Activated CD8-positive, alpha-beta T cell treated with anti-CD3 and anti-CD28 coated beads, Interleukin-2, amount 10 ng/mL, durations not matched to agents 7 days and 5 days (primary cell): ENCODE measurements at places on chromosomes 1 and 21. TPM values are rescaled to one million over a fixed set of nuclear protein-coding genes. Genes with fewer than 3 reads are reported as not detected.

GRCh38 chr1:44276901-44277300 lies 63.6 kb downstream of the DMAP1 start:
- H3K4me1 ChIP-seq = peaks cover 4% of the 10 kb centered on the region
- no peaks in the 10 kb centered on the region for H3K36me3 ChIP-seq
- no peaks in the 10 kb centered on the region for H3K27me3 ChIP-seq
- no peak for DNase-seq

DNA sequence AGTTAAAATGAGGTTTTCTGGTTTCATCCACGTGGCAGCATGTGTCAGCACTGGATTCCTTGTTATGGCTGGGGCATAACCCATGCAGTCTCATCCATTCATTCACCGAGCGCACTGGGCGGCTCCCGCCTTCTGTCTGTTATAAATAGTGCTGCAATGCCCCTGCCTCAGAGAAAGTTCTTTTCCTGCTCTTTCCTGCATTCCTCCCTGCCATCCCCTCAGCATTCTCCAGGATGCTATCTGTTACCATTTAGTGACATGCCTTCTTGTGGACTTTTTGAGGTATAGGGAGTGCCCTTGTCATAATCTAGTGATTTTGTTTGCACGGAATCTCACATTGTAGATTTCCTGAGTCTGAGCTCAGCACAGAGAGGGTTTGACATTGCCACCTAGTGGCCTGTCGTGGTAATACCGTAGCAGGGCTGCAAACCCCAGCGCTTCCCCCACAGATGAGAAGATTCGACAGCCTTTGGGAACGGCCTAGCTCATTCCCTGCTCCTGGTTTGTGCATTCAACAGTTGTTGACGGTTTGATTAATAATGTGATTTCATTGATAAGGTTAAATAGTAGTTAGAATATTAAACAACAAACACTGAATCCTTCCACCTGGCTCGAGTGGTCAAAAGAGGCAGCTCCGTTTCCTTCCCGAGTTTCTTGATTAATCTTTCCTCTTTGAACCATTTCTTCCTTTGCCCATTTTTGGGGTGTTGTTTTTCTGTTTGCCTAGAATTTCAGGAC lies 46.3 kb downstream of the UMODL1 start:
- H3K4me1 ChIP-seq = peaks cover 41% of the 10 kb centered on the region
- no peak overlapping the region for H3K27ac ChIP-seq
- DNase-seq = peak; percentile 84
- H3K36me3 ChIP-seq = no peaks in the 10 kb centered on the region
- peak overlapping the region; percentile 38 for H3K4me3 ChIP-seq

GRCh38 chr1:247111700-247112478 lies 7.7 kb upstream of the ZNF669 start:
- H3K4me3 ChIP-seq = no peak overlapping the region
- H3K27ac ChIP-seq = no peak overlapping the region
- DNase-seq = no peak
- peaks cover 7% of the 10 kb centered on the region for H3K36me3 ChIP-seq
- peaks cover 9% of the 10 kb centered on the region for H3K4me1 ChIP-seq
- H3K27me3 ChIP-seq = peaks cover 37% of the 10 kb centered on the region

- no peaks in the 10 kb centered on the region for H3K36me3 ChIP-seq
- no peak overlapping the region for H3K27ac ChIP-seq
- peak; percentile 29 for DNase-seq
Observed at GRCh38 chr1:26409191-26409807, 1.3 kb upstream of the LIN28A start.

DNA sequence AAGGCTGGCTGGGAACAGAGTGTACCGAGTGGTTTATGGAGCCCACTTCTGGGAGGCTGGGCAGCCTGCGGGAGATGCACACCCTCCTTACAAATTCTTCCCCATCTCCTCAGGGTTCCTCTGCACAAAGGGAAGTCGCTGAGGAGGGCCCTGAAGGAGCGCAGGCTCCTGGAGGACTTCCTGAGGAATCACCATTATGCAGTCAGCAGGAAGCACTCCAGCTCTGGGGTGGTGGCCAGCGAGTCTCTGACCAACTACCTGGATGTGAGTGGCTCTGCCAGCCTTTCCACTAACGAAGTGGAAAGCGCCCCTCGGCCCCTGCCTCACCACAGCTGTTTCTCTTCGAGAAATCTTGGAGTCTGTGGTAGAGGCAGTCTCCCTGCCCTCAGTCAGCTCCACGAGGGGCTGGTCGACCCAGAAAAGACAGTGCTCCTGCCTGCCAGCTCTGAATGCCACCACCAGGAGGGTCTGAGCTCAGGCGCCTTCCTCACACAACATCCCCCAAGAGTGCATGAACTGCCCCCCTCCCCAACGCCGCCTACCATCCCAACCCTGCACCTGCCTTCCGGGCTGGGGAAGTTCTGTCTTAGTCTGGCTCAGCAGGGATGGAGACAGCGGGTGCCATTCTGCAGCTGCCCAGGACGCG lies 31.8 kb downstream of the PROK1 start:
- no peaks in the 10 kb centered on the region for H3K4me1 ChIP-seq
- H3K27ac ChIP-seq = no peak overlapping the region
- H3K4me3 ChIP-seq = no peak overlapping the region
- peaks cover 8% of the 10 kb centered on the region for H3K27me3 ChIP-seq
- DNase-seq = no peak

- H3K36me3 ChIP-seq = peaks cover 3% of the 10 kb centered on the region
- peaks cover 9% of the 10 kb centered on the region for H3K4me1 ChIP-seq
- no peak overlapping the region for H3K4me3 ChIP-seq
- H3K27ac ChIP-seq = no peak overlapping the region
- peak; percentile 31 for DNase-seq
Observed at GRCh38 chr1:181485287-181486097, 2.2 kb downstream of the CACNA1E start.

DNA sequence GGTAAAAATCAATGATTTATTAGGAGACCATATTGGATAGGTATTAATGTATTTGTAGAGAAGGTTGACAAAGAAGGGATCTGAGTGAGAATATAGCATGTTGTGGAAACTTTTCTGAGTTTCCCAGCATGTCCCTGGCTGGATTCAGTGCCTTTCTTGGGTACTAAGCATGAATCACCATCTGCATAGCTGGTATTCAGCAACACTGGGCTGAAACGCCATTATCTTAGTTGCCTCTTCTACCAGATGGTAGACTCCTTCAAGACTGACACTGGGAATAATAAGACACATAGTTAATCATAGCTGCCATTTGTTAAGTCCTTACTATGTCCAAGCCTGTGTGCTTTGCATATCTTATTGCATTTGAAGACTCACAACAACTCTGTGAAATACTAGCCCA lies 45.5 kb downstream of the ATP5PF start:
- no peak overlapping the region for H3K4me3 ChIP-seq
- H3K36me3 ChIP-seq = no peaks in the 10 kb centered on the region
- DNase-seq = no peak
- no peaks in the 10 kb centered on the region for H3K4me1 ChIP-seq
- H3K27ac ChIP-seq = no peak overlapping the region

- H3K36me3 ChIP-seq = no peaks in the 10 kb centered on the region
- no peak overlapping the region for H3K4me3 ChIP-seq
- peaks cover 20% of the 10 kb centered on the region for H3K27me3 ChIP-seq
- no peak for DNase-seq
Observed at GRCh38 chr1:117635805-117636204, 30.0 kb downstream of the TENT5C start.

DNA sequence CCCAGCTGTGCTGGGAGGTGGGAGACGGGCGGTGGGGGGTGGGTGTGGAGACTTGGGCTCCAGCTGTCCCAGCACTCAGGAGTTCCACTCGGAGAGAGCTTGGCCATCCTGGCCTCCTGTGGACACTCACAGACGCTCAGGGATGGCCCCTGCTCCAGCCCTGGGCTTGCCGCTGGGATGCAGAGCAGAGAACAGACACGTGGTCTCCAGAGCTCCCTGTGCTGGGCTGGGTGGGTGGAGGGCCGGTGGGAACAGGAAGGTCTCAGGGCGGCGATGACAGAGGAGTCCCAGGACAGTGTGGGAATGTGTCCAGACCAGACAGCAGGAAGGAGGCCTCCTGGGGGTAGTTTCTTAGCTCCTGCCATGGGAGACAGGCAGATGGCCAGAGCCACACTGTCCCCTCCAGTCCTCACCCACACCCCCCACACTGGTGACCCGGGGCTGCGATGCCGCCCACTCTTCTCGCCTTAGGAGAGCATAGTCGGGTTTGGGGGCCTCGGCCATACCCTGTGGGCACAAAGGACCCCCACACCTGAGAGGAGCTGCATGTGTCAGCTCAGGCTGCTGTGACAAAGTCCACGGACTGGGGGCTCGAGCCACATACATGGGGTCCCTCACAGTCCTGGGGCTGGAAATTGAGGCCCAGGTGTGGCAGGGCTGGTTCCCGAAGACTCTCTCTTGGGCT lies 2.0 kb downstream of the KRTAP10-9 start:
- peaks cover 15% of the 10 kb centered on the region for H3K4me1 ChIP-seq
- no peak overlapping the region for H3K4me3 ChIP-seq
- H3K27ac ChIP-seq = no peak overlapping the region
- no peak for DNase-seq

GRCh38 chr1:203346060-203346768 lies 4.7 kb downstream of the FMOD start:
- peaks cover 25% of the 10 kb centered on the region for H3K27me3 ChIP-seq
- DNase-seq = no peak
- peaks cover 4% of the 10 kb centered on the region for H3K4me1 ChIP-seq
- H3K36me3 ChIP-seq = no peaks in the 10 kb centered on the region
- H3K27ac ChIP-seq = no peak overlapping the region
- H3K4me3 ChIP-seq = no peak overlapping the region

- H3K4me3 ChIP-seq = no peak overlapping the region
- DNase-seq = no peak
- H3K27me3 ChIP-seq = peaks cover 23% of the 10 kb centered on the region
- peaks cover 24% of the 10 kb centered on the region for H3K4me1 ChIP-seq
- no peak overlapping the region for H3K27ac ChIP-seq
Observed at GRCh38 chr1:211603191-211603701, 24.3 kb upstream of the SLC30A1 start.

GRCh38 chr21:43361127-43361492 lies 65.8 kb downstream of the SIK1 start:
- no peaks in the 10 kb centered on the region for H3K27me3 ChIP-seq
- peaks cover 6% of the 10 kb centered on the region for H3K36me3 ChIP-seq
- peak overlapping the region; percentile 98 for H3K27ac ChIP-seq
- DNase-seq = peak; percentile 46
- peak overlapping the region; percentile 77 for H3K4me3 ChIP-seq

- H3K27ac ChIP-seq = no peak overlapping the region
- no peak for DNase-seq
- H3K36me3 ChIP-seq = no peaks in the 10 kb centered on the region
- no peak overlapping the region for H3K4me3 ChIP-seq
- peaks cover 28% of the 10 kb centered on the region for H3K27me3 ChIP-seq
Observed at GRCh38 chr1:12745126-12745991, 641 bp upstream of the CFAP107 start.

DNA sequence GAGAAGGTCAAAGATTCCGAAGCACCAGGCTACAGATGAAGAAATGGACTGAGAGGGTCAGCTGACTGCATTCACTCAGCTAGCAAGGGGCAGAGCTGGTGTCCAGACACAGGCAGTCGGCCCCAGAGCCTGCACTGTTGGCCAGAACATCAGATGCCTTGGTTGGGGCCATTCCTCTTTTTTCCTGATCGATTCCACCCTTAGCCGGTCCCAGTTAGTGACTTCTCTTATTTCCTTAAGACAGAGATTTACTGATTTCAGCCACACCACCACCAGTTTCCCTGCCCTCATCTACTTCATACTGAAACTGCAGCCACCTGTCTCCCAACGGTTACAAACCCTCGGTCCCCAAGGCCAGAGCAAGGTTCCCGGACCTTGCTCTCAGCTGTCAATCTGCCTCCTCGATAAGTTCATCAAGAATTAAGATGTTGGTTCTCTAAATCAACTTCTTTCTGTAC lies 11.5 kb downstream of the CD58 start:
- peaks cover 47% of the 10 kb centered on the region for H3K36me3 ChIP-seq
- H3K27ac ChIP-seq = peak overlapping the region; percentile 30
- H3K4me3 ChIP-seq = no peak overlapping the region
- no peak for DNase-seq
- H3K4me1 ChIP-seq = peaks cover 59% of the 10 kb centered on the region

- H3K4me3 ChIP-seq = no peak overlapping the region
- H3K27ac ChIP-seq = no peak overlapping the region
- no peaks in the 10 kb centered on the region for H3K27me3 ChIP-seq
- H3K4me1 ChIP-seq = no peaks in the 10 kb centered on the region
- DNase-seq = no peak
- H3K36me3 ChIP-seq = no peaks in the 10 kb centered on the region
Observed at GRCh38 chr1:60573726-60574409, 500.3 kb upstream of the C1orf87 start.

GRCh38 chr1:18360251-18360650 lies 120.5 kb upstream of the KLHDC7A start:
- no peak overlapping the region for H3K27ac ChIP-seq
- no peak for DNase-seq
- no peak overlapping the region for H3K4me3 ChIP-seq

DNA sequence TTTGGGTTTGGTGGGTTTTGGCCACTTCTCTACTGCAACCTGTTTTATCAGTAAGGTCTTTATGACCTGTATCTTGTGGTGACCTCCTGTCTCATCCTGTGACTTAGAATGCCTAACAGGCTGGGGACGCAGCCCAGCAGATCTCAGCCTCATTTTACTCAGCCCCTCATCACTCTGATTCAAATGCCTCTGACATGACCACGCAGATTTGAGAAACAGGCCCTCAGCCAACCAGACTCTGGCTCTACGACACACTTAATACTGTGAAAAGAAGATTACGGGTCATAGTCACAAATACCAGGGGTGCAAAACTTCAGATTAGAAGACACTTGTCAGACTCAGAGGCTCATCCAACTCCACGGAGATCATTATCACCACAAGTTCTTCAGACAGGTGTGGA lies 28.3 kb upstream of the KIF26B start:
- H3K27me3 ChIP-seq = peaks cover 5% of the 10 kb centered on the region
- DNase-seq = no peak
- no peaks in the 10 kb centered on the region for H3K36me3 ChIP-seq
- no peak overlapping the region for H3K4me3 ChIP-seq

- DNase-seq = no peak
- no peaks in the 10 kb centered on the region for H3K4me1 ChIP-seq
- H3K4me3 ChIP-seq = no peak overlapping the region
- no peaks in the 10 kb centered on the region for H3K27me3 ChIP-seq
- no peak overlapping the region for H3K27ac ChIP-seq
Observed at GRCh38 chr21:40153351-40153750, 286.1 kb downstream of the PCP4 start.

DNA sequence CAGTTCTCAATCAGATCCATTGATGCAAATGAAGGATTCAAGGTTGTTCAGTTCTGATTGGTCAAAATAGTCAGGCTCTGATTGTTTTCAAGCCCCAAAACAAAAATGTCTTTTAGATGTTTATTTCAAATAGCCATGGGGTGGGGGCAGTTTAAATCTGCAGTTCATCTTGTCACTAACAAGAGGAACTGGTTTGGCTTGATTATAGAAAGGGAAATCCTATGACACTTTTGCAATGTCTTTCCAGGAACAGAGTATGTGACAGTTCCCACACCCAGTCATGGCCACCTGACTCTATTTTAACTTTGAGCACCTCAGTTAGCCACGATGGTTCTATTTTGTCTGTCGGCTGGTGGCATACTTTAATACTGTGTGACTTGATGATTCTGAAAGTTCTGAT lies 1544.1 kb downstream of the PLA2G4A start:
- H3K27me3 ChIP-seq = no peaks in the 10 kb centered on the region
- no peak overlapping the region for H3K4me3 ChIP-seq
- DNase-seq = no peak
- H3K27ac ChIP-seq = no peak overlapping the region

YBX1 gene
- total RNA-seq = 733 TPM

CHRM3 gene
- not detected for total RNA-seq

RUNX1 gene
- 10.6 TPM for total RNA-seq

TMEM79 gene
- 9.1 TPM for total RNA-seq

NEK2 gene
- 52.6 TPM for total RNA-seq

FCRL1 gene
- not detected for total RNA-seq

TCHH gene
- 0.08 TPM for total RNA-seq

SYDE2 gene
- total RNA-seq = 1.9 TPM

C1QTNF12 gene
- 2.2 TPM for total RNA-seq

NGF gene
- total RNA-seq = not detected

TRMT13 gene
- total RNA-seq = 17.0 TPM

ANKRD65 gene
- total RNA-seq = not detected
